ENCODE measurements at places on chromosomes 2 and 18.
A peak's percentile ranks its signal among the peaks of the same experiment; 100 is the strongest.

DNA sequence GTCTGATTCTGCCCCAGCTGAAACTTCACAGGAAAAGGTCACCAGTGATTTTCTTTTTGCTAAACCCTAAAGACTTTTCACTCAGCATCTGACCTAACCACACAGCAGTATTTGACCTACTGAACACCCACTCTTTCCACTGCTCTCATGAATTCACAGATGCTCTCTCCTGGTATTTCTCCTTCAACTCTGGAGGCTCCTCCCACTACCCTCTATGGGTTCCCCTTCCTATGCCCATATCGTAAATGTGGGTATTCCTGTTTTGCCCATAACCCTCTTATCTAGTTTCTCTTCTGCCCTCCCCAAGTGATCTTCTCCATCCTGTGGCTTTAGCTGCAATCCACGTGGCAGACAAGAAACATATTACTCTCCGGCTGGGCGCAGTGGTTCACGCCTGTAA lies 7.6 kb downstream of the PLEKHM3 start:
- DNase-seq: no peak

GRCh38 chr2:129661935-129662334 lies 317.5 kb upstream of the RAB6C start:
- DNase-seq: no peak

- DNase-seq: no peak
These were observed 2.4 kb downstream of the B3GNT7 start for GRCh38 chr2:231397928-231398294.

GRCh38 chr2:3423492-3424170 lies 44.1 kb downstream of the TRAPPC12 start:
- peak; percentile 17 for DNase-seq

DNA sequence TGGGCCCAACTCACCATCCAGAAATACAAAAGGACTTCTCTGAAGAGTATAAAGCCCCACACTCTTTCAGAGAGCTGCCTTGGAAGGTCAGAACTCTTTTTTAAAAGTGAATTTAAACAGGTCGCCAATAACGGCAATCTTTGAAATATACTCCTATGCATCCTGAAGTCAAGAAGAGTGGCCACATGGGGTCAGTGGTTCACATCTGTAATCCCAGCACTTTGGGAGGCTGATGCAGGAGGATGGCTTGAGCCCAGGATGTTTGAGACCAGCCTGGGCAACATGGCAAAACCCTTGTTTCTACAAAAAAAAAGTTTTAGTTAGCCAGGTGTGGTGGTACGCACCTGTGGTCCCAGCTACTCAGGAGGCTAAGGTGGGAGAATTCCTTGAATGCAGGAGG lies 68.1 kb upstream of the FZD7 start:
- DNase-seq: no peak

- DNase-seq: no peak
These were observed at the start of gene TET3 for GRCh38 chr2:73984203-73984921. Gene TET3 (plus strand): TSS chr2:73984910. CDS start chr2:73986404, 1,494 bp downstream.

GRCh38 chr2:199509403-199509802 lies 51.7 kb upstream of the SATB2 start:
- no peak for DNase-seq

DNA sequence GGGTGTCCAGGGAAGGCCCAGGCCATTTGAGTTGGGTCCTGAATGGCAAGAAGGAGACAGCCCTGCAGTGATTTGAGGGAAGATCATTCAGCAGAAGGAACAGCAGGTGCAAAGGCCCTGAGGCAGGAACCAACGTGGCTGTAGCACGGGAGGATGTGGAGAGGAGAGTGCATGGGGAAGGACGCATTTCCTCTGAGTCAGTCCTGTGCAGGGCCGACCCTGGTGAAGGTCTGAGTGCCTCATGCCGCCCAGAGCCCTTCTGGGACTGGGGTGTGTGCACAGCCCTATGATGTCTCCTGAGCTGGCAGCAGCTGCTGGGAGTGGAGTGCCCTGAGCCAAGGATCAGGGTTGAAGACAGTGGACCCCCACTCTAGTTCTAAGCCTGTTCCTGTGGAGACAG lies 17.9 kb upstream of the ARHGEF4 start:
- DNase-seq: no peak

DNA sequence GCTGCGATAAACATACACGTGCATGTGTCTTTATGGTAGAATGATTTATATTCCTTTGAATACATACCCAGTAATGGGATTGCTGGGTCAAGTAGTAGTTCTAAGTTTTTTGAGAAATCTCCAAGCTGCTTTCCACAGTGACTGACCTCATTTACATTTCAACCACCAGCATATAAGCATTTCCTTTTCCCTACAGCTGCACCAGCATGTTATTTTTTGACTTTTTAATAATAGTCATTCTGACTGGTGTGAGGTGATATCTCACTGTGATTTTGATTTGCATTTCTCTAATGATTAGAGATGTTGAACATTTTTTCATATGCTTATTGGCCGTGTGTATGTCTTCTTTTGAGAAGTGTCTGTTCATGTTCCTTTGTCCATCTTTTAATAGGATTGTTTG lies 22.8 kb downstream of the GALNT1 start:
- DNase-seq: no peak

DNA sequence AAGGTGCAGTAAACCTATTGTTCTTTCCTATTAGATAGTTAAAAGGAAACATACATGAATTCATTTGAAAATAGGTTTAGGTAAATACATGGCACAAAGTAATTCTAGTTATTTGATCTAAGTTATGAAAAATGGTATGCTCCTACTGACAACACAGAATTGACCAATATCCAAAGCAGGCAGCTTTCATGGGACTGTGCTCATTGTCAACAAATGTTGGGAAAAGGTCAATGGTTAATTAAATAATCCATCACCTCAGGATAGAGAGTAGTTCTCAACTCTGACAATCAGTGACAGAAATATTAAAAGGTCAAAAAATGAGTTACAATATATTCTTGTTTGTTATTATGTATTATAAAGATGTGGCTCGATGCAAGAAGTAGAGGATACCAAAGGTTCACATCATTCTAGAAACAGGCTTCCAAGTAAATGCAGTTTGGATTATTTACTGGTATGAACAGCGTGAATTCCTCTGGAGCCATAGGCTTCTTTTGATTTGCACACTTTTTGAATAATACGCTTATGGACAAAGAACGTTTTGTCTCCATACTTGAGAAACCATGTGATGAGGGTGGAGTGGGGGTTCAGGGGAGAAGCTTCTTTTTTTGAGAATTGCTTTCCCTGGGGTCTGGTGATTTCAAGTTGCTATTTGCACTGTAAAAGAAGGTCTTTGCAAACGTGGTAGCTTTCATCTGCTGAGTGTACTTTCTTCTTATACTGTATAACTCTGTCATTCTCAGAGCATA lies 422.0 kb upstream of the ZEB2 start:
- DNase-seq: no peak

DNA sequence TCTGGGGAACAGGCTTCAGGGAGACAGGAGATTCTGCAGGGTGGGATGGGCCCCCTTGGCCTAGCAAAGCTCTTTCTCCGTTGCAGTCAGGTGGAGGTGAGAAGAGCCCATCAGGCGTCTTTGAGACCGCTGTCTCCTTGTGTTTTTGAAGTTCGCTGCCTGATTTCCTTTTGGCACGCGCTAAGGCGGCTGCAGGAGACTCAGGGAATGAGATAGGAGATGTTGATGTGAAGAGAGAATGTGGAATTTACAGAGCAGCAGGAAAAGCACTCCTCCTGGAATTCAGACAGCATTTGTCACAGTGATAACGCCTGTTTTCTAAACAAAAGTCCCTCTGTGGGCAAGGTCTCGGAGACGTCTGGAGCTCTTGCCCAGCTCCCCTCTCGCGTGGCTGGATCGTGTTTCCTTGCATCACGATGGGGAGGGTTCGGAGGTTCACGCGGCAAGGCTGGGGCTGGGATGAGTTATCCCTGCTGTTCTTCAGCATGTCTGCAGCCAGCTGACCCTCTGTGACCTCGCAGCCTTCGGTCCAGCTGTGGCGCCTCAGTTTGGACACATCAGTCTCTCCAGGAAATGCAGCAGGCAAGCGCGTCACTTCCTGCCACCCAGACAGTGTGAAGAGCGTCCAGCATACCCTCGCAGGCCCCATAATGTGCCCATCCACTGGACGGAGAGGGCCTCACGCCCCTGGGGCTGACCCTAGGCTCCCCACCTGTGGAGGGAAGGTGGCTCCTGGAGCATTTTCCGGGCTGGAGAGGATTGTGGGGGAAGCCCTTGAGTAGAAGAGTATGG lies 30.2 kb downstream of the GLI2 start:
- DNase-seq: no peak

DNA sequence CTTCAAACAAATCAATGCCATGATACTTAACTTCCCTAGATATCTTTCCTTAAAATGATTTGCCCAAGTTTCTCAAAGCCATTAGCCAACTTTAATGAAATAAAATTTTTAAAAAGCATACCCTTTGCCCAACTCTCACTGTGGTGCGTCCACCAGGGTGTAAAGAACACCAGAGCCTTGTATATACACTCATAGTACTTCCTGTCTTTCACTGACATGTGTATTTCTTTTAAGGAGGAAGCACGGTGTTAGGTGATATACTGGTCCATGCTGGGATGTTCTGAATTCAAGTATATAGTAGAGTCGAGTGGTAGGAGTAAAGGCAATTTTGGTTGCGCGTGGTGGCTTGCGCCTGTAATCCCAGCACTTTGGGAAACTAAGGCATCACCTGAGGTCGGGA lies 22.7 kb downstream of the AAK1 start:
- no peak for DNase-seq

Data from AML-193 (cell line).